ENCODE measurements at places on chromosomes 5 and 9. TPM values are rescaled to one million over a fixed set of nuclear protein-coding genes. Genes with fewer than 3 reads are reported as not detected.

PCDHGA8 gene
- total RNA-seq = 7.2 TPM

PCDHGA11 gene
- total RNA-seq = 9.8 TPM

BTNL3 gene
- under 0.01 TPM for total RNA-seq

LOX gene
- 35.4 TPM for total RNA-seq

SPINK1 gene
- 1.6 TPM for total RNA-seq

ITGA2 gene
- total RNA-seq = 11.8 TPM

PLAC8L1 gene
- total RNA-seq = not detected

DNA sequence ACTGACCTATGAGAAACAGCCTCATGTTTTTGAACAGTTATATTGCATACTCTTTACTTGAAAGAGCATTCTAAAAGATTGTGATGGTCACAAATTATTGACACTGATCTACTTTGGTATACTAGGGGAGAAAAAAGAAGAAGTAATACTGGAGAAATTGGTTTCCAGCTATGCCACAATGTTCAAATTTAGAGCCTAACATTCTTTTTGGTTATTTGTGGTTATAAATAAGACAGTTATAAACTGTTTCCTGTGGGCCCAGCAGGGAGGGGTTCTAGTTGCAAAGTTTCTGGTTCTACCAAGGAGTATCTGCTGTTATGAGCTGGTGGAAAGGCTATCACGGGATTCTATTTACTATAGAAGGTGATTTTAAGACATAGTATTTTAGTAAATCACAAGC, 4.8 kb downstream of the CWC27 start:
- DNase-seq = no peak

- no peak for DNase-seq
Observed at GRCh38 chr9:14323985-14324650, 10.2 kb upstream of the NFIB start.

- DNase-seq = no peak
Observed at GRCh38 chr5:127186657-127187056, 103.9 kb upstream of the MEGF10 start.

- DNase-seq = peak; percentile 3
Observed at GRCh38 chr9:133304158-133304470, 29.1 kb upstream of the ABO start.

DNA sequence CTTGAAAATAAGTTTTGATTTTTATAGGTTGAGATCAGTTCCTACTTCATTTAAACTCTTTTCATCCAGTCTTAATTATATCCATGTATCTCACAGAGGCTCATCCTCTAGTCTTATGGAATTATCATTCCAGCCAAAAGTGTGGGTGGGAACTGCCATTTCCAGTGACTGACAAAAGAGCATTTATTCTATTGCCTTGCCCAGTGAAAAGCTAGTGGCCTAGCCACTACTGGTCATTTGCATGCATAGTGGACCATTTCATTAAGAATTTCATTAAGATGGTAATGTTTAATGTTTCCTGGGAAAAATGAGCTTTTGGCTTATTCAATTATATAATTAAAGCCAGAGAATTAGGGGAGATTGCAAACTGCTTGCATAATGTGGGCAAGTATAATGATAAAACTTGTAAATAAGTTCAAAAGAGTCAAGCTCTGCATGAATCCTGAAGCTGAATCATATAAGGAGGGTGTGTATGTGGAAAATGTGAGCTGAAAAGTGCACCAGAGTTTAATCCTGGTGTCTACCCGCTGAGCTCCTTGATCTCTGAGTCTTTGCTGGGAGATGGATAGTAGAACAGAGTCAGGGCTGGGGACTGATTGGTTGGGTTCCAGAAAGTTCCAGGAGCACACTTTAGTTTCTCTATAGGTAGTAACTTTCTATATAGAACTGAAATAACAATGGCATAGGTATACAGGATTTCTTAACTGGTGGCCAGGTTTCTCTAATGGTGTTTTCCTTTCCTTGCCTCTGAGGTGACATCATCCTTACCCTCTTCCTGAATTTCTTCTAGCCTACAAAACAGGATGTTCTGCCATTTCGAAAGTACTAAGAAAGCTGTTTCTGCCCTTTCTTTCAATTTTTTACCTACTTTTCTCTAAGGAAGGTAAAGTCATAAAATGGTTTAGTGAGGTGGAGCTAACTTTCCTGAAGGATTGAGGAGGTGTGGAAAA, 78.5 kb downstream of the KIF4B start:
- DNase-seq = no peak

DNA sequence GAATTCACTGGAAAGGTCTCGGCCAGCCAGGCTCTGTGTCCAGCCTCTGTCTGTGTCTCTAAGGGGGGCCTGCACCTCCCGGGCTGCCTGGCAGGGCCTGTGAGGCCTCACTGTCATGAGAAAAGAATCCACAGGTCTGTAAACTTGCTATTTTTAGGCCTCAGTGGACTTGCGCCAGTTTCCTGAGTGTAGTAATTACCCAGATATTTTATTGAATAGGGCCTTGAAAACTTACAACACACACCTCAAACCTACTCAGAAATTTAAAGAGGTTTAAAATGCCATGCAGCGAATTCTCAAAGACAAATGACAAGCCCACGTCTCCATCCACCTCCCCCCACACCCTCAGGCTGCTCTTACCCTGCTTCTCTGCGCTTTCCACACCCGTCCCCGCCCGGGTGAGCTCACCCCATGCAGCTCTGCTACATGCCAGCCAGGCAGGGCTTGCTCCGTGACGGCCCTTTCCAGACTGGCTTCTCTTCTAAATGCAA, 8.8 kb upstream of the TENT4A start:
- DNase-seq = no peak

- no peak for DNase-seq
Observed at GRCh38 chr5:106827061-106827460, 843.7 kb downstream of the EFNA5 start.

GRCh38 chr5:43941806-43942205, 338.8 kb downstream of the NNT start:
- no peak for DNase-seq

DNA sequence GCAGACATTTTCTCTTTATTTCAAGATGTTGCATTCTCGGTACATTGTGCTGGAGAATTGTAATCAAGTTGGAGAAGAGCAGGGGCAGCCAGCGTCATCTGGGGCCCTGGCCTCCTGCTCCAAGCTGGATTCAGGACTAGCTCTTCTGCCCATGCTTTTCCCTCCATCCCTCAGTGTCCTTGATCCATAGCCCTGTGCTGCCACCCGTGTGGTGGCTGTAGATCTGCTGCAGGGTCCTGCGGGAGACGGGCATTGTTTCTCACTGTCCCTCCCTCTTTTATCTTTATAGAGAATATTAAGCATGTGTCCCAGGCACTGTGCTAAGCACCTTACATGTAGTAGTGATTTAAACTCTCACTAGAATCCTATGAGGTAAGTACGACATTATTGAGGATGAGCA, 60.5 kb upstream of the HAND1 start:
- DNase-seq = no peak

Data from breast epithelium (tissue), 4 donors.